ENCODE measurements at places on chromosomes 11 and 22.

DNA sequence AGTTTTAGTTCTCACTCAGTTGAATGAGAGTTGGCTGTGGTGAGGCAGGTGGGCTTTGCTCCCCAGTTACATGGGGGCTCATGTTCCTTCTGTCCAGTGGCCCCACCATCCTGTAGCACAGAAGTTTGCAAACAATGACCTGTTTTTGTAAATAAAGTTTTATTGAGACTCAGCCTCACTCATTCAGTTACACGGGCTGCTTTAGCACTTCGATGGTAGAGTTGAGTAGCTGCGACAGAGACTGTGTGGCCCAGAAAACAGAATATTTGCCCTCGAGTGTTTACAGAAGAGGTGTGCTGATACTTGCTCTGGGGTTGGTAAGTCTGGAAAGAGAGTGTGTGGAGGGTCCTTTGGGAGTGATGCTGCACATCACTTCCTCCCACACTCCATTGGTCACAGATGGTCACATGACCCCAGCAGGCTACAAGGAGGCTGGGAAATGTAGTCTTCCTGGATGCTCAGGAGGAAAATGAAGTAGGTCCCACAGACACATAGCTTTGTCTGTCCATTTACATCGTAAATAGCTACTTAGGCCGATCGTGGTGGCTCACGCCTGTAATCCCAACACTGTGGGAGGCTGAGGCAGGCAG, 34.6 kb downstream of the IFT27 start:
- no peak for DNase-seq

GRCh38 chr11:120392314-120392713, 56.1 kb downstream of the ARHGEF12 start:
- no peak for DNase-seq

DNA sequence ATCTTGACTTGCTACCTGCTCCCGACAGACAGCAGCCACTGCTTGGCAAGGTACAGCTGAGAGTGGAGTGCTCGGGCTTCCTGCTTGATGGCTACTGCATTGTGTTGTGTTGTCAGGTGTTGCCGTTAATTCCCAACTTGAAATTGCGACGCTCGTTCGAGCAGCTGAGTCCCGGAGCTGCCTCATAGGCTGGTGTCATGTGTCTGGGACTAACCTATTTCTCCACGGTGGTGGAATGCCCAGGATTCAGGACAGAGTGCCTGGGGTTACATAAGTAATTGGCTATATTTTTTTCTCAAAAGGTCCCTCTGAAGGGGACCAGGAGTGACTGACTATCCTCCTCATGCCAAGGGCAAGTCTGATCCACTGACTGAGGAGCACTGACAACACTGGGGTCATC, 18.5 kb downstream of the COMMD9 start:
- DNase-seq = no peak

DNA sequence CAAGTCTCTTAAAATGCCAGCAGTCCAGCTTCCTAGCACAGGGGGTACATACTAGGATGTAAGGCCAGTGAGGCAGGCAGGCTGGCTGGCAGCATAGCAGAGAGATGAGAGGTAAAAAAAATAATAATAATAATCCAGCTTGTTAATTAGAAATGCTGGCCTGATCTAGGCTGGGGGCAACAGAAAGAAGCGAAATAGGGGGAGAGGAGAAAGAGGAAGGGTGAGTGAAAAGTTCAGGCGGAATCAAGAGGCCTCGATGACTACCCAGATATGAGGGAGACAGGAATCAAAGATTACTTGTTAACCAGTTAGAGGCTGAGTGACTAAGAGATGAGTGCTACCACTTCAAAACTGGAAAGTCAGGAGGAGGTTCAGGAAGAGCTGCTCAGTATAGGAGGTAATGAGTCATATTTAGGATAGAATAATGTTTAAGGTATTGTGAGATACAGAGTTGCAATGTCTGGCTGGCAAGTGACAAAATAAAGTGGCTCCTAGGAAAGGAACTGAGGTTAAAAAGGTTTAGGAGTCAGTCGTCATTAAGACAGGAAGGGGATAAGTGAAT, 2.8 kb downstream of the ALKBH8 start:
- no peak for DNase-seq

DNA sequence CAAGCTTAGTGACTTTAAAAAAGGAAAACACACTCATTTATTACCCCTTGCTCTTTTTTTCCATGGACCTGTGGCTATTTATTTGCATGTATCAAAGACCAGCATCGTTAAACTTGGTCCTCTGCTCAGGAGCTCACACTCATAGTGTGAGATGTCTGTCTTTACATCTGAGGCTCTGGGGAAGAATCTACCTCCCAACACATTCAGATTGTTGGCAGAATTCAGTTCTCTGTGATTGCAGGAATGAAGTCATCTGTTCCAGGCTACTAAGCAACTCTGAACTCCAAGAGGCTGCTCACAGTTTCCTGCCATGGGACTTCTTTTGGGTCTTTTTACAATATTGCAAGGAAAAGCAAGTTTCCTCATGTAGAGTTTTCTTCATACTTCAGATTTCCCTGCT, 138.8 kb downstream of the LRRC4C start:
- no peak for DNase-seq

GRCh38 chr22:42655693-42656092, 6.5 kb upstream of the CYB5R3 start:
- DNase-seq = no peak

- DNase-seq = no peak
These were observed 3.7 kb downstream of the OAF start for GRCh38 chr11:120214581-120214980.

DNA sequence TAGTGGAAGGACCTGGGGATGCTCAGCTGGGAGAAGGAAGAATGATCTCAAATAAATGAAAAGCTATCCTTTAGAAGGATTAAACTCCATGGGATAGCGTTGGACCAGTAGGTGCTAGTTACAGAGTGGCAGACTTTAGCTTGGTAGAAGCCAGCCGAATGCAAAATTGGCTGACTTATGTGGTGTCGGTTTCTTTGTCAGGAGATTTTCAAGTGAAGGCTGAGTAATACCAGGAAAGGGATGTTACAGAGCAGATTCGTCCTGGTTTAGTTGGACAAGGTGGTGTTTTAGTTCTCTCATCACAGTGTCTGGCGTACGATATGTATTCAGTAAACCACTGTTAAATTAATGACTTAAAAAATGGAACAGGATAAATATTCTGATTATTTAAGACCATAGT, 26.0 kb downstream of the FDX1 start:
- DNase-seq = peak; percentile 69

GRCh38 chr11:134882671-134883297, 470.7 kb upstream of the B3GAT1 start:
- no peak for DNase-seq

DNA sequence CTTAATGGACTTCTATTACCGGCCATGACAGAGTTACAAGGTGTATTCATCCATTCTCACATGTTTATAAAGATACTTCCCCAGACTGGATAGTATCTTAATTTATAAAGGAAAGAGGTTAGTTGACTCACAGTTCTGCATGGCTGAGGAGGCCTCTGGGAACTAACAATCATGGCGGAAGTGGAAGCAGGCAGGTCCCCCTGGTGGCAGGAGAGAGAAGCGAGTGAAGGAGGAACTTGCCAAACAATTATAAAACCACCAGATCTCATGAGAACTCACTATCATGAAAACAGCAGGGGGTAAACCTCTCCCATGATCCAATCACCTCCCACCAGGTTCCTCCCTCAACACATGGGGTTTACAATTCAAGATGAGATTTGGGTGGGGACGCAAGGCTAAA, 170.0 kb upstream of the PDGFD start:
- peak; percentile 7 for DNase-seq

All from CD4-positive, CD25-positive, alpha-beta regulatory T cell (primary cell).